ENCODE measurements at places on chromosomes 1 and 21. TPM values are rescaled to one million over a fixed set of nuclear protein-coding genes. Genes with fewer than 3 reads are reported as not detected.

GRCh38 chr1:24204116-24204515 lies 17.0 kb upstream of the IFNLR1 start:
- H3K27me3 ChIP-seq = no peaks in the 10 kb centered on the region
- no peaks in the 10 kb centered on the region for H3K36me3 ChIP-seq
- H3K4me1 ChIP-seq = no peaks in the 10 kb centered on the region
- no peak overlapping the region for H3K27ac ChIP-seq
- H3K4me3 ChIP-seq = no peak overlapping the region
- DNase-seq = no peak

GRCh38 chr1:199272139-199272544 lies 633.3 kb downstream of the PTPRC start:
- H3K4me3 ChIP-seq = peak overlapping the region; percentile 16
- H3K27ac ChIP-seq = peak overlapping the region; percentile 61
- peaks cover 28% of the 10 kb centered on the region for H3K4me1 ChIP-seq
- no peaks in the 10 kb centered on the region for H3K27me3 ChIP-seq

DNA sequence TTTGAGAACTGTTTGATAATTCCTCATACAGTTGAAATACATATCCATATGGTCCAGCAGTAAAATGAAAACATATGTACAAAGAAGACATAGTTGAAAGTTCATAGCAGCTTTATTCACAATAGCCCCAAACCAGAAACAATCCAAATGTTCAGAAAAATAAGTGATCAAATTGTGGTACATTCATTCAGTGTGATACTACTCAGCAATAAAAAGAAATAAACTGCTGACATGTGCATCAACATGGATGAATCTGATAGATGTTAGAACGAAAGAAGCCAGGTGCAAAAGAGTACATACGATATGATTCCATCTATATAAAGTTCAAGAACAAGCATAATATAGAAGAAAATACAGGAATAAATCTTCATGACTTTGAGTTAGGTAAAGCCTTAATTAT lies 77.2 kb downstream of the EVI5 start:
- H3K36me3 ChIP-seq = no peaks in the 10 kb centered on the region
- no peak overlapping the region for H3K4me3 ChIP-seq
- no peak for DNase-seq
- peaks cover 5% of the 10 kb centered on the region for H3K4me1 ChIP-seq

DNA sequence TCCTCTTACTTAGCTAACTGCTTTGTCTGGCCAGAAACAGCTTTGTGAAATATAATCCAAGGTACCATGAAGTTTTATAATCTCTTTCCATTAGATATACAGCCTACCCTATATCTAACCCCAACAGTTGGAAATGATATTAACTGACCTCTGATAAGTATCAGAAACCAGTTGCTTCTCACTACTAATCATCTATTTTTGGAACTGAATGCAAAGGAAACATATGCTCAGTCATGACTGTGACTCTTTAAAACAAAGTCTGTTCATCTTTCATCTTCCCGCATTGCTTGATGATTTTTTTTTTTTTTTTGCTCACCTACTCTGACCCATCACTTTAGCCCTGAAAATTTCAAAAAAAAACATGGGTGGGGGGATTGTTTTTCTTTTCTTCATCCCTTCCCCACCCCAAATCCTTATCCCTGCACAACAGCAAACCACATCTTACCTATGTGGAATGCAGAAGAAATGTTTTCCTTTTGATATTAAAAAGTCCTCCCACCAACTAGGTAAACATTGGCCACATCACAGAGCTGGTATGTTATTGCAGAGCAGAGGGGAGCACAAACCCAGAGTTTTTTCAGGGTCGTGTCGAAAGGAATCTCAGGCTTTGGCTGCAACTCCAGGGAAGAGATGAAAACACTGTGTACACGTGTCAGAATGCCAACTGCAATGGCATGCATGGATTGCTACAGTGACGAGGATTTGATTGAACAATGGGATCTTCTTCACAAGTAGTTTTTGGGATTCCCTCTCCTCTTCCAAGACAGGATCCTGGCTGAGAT lies 137.3 kb downstream of the SLC30A10 start:
- H3K4me3 ChIP-seq = no peak overlapping the region
- H3K27me3 ChIP-seq = no peaks in the 10 kb centered on the region
- H3K27ac ChIP-seq = no peak overlapping the region
- H3K36me3 ChIP-seq = no peaks in the 10 kb centered on the region

- H3K4me3 ChIP-seq = no peak overlapping the region
- H3K36me3 ChIP-seq = no peaks in the 10 kb centered on the region
- H3K4me1 ChIP-seq = peaks cover 5% of the 10 kb centered on the region
- H3K27ac ChIP-seq = no peak overlapping the region
- DNase-seq = no peak
- H3K27me3 ChIP-seq = peaks cover 29% of the 10 kb centered on the region
Measured at GRCh38 chr1:115794976-115795639, 26.6 kb upstream of the CASQ2 start.

- H3K27me3 ChIP-seq = no peaks in the 10 kb centered on the region
- H3K4me3 ChIP-seq = no peak overlapping the region
- 0 out of 2 replicates have a peak overlapping the region, but pooled peaks have one; percentile 68 for H3K27ac ChIP-seq
- peaks cover 27% of the 10 kb centered on the region for H3K4me1 ChIP-seq
- no peaks in the 10 kb centered on the region for H3K36me3 ChIP-seq
- DNase-seq = no peak
Measured at GRCh38 chr1:184836934-184837895, 82.6 kb upstream of the EDEM3 start.

The PRDM2 gene
- polyA plus RNA-seq = 15.1 TPM

The FCRL2 gene
- polyA plus RNA-seq = not detected
